ENCODE measurements at places on chromosomes 5 and 9. TPM values are rescaled to one million over a fixed set of nuclear protein-coding genes. Genes with fewer than 3 reads are reported as not detected.

Gene PCDHA8
- total RNA-seq, result under 0.01 TPM

Gene GARNL3
- 2.6 TPM for total RNA-seq

Gene SOWAHA
- not detected for total RNA-seq

Gene PPP3R2
- total RNA-seq, result not detected

Gene ABLIM3
- total RNA-seq, result 6.5 TPM

Gene PARP8
- 13.1 TPM for total RNA-seq

Gene GCNT4
- 2.7 TPM for total RNA-seq

Gene GRM6
- not detected for total RNA-seq

Gene SPINK7
- not detected for total RNA-seq

Gene RANBP17
- total RNA-seq, result 6.2 TPM

Gene LCN6
- not detected for total RNA-seq

Gene SEMA5A
- 69.7 TPM for total RNA-seq

Gene PKD2L2
- total RNA-seq, result not detected

Gene IL4
- total RNA-seq, result not detected

Gene NSUN2
- 51.0 TPM for total RNA-seq

Gene FOXD4L6
- total RNA-seq, result under 0.01 TPM

Gene ZBTB26
- total RNA-seq, result 1.8 TPM

Gene C9
- total RNA-seq, result 1.4 TPM

Gene LHX3
- total RNA-seq, result not detected
